ENCODE measurements at places on chromosomes 3 and 15.

DNA sequence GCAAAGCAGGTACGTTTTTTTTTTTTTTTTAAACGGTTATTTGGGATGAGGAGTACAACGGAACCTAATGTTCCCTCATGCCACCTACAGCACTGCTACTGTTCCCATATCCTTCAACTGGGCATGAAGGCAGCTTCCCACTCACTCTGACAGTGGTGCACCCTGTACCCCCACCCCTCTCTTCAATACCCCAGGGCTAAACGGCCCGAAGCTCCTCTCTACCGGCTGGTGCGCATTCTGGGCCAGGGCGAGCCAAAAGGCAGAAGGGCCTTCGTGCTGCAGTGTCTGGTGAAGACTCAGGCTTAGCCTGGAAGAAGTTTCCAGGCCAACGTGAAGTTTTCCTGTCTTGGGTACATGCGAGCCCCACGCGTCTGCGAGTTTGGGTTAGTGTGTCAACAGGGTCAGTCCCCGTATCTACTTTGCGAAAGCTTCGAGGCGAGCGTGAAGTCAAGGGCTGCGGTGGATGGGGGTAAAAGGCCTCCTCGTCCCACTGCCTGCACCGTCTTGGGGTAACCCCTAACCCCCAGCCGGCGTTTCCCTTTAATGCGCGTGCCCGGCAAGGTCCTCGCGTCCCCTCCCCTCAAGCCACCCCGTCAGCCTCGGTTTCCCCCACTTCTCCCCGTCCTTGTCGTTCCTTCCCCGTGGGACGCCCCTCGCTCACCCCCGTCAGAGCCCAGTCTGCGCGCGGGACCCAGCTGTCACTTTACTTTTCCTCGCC lies 765 bp upstream of the UBE2E2 start:
- no peak for DNase-seq

GRCh38 chr3:123521179-123521969 lies 63.5 kb downstream of the HACD2 start:
- DNase-seq, result no peak

DNA sequence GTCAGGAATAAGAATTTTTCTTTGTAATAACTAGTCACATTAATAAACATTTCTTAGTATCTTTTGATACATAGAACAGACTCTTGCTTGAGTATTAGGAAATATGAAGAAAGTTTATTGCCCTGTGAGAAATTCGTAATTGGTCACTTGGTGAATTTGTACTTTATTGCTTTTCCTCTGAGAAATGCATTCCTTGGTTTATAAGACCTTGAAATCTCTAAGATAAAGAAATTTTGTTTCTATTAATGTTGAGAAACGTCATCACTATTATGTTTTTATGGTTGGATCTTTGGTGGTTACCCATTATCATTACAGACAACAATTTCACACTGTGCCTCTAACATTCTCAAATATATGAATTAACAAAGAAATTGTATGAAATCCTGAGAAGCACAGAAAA lies 652.0 kb upstream of the NECTIN3 start:
- no peak for DNase-seq

DNA sequence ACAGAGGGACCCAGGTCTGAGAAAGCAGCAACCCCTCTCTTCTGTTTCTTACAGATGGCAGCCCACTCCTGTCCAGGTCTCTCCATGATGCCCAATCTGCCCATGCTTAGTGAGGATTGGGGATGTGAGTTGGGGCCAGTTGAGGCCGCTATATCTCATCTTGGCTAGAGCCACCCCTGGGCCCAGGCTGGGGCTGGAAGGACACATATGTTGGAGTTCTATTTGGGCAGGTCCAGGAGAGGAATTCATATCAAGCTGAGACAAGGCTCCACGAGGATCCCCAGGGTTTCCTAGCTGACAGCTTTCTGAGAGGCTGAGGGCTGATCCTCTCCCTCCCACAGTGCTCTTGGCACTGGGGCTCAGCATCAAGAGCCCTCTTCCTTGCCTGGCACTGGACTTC lies 11.4 kb downstream of the TGM5 start:
- no peak for DNase-seq

DNA sequence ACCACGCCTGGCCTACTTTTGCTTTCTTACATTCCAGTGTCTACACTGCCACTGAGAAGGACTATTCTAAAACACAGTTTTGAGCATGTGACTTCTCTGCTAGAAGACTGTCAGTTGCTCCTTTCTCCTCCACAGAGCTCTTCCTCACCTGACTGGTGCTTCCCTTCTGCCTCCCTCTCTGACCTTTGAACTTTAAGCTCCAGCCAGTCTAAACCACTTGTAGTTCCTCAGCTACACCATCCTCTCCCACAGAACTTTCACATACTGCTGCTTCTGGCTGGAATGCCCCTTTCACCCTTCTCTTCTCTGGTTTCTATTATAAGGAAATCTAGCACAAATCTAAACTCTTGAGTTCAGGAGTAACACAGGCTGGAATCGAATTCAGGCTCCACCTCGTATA lies 9.1 kb downstream of the NCEH1 start:
- no peak for DNase-seq

- no peak for DNase-seq
Observed at GRCh38 chr15:61115241-61115640, 113.9 kb downstream of the RORA start.

DNA sequence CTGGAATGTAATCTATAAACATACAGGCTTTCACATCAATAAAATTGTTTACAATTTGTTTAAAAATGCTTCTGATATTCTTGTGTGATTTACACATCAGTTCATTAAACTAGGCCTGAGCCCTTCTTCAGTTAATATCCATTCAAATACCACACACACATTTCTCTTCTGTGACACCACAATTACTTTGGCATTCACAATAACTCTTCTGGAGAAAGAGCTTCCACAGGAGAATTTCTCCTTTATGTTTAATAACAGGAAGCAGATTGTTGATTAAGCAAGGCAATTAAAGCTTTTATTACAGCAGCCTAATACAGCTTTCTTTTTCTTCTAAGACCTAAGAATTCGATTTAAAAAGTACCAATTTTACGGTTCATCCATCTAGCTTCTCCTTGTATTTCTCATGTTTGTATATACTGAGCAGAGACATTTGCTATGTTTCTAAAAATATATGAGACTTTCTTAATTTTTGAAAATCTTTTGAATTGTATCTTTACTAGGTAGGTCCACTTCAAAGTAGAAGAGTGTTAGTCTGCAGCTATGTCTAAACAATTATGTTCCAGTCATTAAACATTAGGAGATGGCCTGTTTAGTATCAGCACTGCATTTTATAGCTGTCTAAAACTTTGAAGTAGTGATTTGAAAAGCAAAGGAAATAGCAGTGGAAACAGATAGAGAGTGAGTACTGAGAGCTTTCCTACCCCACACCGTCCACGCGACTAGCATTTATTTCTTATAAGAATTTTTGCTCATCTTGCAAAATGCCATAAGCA lies 511.1 kb upstream of the UBE2E2 start:
- DNase-seq, result no peak

DNA sequence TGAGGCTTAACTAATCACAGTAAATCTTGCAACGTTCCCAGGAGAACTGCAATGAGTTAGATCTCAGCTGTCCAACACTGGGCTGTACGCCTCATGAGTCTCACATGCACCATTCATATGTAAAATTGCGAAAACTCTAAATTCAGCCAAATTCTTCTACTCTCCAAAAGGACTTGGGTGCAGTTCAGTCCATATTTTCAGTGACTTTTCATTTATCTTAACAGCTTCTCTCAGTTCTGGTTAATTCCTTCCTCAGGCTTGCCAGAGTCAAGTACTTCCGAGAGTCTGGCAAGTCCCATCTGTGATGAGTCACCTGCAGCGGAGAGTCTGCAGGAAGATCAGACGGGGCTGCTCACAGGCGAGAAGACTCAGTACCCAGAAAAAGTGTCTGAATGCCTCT lies 11.5 kb downstream of the CCDC80 start:
- no peak for DNase-seq

DNA sequence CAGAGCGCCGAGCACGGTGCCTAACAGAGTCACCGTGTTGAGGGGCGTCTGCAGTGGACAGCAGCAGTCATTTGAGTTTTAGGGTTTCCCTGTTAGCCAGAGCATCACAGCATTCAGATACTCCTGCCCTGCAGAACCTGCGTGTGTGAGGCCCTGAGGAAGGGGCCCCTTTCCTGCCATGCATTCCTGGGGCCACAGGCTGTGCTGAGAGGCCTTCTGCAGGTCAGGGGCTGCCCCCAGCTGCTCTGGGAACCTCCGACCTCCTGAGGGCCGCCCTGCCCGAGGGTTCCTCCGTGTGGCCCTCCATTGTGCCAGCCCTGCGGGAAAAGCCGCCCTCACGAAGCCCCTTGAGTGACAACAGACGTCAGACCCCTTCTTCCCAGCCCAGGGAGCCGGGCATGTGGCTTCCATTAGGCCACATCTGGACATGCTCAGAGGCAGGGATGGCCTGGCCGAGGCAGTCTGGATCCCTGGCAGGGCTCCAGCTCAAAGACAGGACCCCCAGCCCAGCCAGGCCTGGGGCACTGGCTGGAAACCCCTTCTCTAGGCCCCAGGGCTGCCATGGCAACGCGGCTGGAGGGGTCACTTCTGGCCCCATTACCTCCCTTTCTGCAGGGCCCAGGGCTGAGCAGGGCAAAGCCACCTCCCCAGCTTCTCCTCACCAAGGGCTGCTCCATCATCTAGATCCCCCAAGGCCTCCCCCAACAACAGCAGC lies 25.3 kb downstream of the FBLN2 start:
- no peak for DNase-seq

- no peak for DNase-seq
Observed at GRCh38 chr3:192684151-192684550, 43.2 kb downstream of the FGF12 start.

- DNase-seq, result no peak
Observed at GRCh38 chr3:37852097-37852496, 9.6 kb upstream of the CTDSPL start.

DNA sequence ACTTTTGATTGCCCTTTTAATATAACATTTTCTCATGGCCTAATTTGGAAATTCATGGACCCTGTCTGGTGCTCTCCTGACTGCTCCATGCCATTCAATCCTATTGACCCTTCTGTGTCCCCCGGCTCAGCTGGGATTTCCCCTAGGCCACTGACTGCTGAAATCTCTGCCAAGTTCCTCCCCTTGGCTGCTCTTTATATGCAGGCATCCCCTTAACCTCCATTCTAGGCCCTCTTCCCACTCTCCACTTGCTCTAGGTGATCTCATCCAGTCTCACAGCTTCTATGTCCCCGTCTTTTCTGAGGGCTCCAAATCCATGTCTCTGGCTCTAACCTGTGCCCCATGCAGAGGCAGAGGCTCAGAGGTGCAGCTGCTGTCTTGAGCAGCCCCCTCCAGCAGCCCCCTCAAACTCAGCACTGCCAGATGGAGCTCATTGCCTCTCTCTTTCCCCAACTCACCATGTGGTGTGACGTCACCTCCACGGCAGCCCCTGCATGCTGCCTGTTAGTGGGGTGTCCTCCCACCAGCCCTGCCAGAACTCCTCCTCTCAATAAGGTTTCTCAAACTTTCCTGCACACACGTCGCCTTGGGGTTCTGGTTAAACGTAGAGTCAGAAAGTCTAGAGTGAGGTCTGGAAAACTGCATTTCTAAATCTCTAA lies 6.6 kb downstream of the FSD2 start:
- no peak for DNase-seq

- DNase-seq, result no peak
Observed at GRCh38 chr15:97978401-97979139, 18.1 kb downstream of the ARRDC4 start.

GRCh38 chr15:61524086-61524485 lies 295.0 kb upstream of the RORA start:
- DNase-seq, result no peak

Measured in HFF-Myc (cell line).